ENCODE measurements at places on chromosomes 3 and 15. TPM values are rescaled to one million over a fixed set of nuclear protein-coding genes. Genes with fewer than 3 reads are reported as not detected.

DNA sequence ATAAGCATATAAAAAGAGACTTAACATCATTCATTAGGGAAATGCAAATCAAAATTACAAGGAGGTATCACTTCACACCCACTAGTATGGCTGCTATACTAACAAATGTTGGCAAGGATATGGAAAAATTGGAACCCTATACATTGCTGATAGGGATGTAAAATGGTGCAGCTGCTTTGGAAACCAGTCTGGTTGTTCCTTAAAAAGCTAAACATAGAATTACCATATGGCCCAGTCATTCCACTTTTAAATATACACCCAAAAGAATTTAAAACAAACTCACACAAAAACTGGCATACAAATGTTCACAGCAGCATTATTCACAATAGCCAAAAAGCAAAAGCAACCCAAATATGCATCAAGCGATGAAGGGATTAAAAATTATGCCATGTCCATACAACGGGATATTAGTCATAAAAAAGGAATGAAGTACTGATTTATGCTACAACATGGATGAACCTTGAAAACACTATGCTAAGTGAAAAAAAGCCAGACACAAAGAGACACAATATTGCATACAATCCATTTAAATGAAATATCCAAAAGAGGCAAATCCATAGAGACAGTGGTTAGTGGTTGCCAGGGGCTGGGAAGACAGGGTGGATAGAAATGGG lies 118.3 kb downstream of the OSBPL10 start:
- DNase-seq: no peak

- DNase-seq: no peak
Measured at GRCh38 chr3:127140501-127141460, 52.1 kb upstream of the PRR23E start.

DNA sequence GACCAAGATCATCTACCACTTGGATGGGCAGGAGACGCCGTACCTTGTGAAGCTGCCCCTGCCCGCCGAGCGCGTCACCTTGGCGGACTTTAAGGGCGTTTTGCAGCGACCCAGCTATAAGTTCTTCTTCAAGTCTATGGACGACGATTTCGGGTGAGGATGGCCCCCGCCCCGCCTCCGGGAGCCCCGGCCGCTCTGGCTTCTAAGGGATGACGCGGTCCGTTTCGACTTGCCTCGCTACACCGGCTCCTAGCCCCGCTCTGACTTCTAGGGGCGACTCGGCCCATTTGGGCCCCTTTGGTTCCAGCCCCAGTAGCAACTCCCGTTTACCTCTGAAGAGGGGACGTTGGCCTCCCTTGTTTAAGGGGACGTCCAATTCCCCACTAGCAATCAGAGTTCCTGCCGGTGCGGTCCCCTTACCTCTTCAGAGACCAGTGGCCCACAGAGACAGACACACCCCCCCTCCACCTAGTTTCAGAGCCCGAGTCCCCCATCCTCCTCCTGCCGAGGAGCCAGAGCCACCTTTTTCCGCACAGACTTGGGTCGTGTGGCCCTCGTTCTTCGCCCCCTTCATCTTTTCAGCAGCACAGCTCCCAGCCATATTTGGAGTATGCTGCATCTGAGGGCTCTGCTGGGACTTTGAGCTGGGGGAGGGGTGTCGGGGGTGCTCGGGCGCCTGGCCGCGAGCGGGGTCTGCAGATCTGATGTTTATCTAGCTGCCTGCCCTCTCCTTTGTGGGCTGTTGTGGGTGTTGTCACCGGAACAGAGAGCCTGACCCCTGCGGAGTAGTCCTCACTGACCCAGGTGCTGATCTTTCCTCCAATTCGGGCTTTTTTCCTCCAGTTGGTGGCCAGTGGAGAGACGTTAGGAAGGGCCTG lies 706 bp downstream of the DVL3 start:
- DNase-seq: peak; percentile 31

DNA sequence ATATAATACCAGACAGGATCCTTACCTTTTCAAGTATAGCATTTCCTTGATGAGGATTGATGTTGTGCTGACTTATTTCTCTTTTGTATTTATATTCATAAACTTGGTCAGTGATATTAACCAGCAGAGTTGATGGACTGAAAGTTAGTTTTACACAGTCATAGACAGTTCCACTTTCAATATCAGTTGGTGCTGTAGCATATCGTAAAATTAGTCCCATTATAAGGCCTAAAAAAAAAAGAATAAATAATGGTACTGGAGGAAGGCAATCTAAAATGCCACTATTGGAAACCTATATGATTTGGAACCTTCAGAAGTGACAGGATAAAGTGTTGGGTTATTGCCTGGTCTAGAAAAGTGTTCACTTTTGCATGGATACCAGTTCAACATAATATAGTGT lies 16.3 kb downstream of the SLC9A9 start:
- no peak for DNase-seq

GRCh38 chr3:107855710-107856109 lies 235.1 kb downstream of the CD47 start:
- DNase-seq: no peak

- no peak for DNase-seq
Measured at GRCh38 chr3:168251371-168251770, 155.6 kb upstream of the GOLIM4 start.

DNA sequence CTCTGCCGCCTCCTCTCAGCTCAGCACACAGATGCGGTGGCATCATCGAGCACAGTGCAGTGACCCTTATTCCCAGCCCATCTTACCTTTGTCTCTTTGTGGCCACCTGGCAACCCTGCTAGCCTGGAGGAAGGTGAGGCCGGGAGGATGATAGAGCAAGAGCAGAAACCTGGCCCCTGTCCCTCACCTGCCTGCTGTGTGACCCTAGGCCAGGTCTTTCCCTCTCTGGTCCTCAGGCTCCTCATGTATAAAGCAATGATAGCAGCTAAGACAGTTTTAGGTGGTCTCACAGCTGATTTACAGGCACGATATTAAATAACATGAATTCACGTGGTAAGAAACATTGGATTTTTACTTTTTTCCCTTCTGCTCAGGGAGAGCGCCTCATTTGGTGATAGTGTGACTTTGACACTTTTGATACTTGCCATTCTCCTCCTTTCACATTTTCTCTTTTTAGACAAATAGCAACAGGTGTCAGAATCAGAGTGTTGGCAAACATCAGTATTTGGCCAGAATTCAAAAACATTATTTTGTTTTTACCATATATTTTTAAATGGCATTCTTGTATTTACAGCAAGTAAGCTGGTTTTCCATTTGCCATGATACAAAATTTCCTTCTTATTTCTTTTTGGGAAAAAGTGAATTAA lies 29.5 kb upstream of the CTSH start:
- DNase-seq: no peak

DNA sequence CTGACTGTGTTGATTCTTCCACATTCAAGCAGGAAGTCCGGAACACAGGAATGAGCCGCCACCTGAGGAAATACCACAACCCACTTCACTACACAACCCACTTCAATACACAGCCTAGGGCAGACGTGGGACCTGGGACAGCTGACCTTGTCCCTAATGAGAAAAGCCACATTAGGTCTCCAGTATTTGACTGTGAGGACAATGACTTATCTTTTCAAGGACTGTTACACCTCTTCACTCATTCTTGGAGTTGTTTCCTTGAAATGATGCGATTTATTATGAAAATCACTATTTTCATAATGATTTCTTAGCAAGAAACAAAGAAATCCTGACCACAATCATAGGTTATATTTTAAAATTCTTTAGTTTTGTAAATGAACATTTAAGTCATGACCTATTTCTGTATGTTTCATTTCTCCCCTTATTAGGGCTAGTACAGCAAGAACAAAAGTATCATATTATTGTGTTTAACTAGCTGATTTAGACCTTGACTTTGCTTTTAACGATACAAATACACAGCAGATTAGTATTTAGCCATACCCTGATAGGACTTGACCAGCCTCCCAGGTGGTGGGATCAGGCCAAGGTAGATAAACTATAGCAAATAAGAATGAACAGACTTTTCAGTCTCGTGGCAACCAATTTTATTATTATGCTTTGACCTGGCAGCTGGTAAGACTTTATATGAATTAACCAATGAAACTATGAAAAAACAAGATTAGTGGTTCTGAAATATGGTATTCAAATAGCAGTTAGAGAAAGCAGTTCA lies 6.0 kb downstream of the RAB27A start:
- no peak for DNase-seq

DNA sequence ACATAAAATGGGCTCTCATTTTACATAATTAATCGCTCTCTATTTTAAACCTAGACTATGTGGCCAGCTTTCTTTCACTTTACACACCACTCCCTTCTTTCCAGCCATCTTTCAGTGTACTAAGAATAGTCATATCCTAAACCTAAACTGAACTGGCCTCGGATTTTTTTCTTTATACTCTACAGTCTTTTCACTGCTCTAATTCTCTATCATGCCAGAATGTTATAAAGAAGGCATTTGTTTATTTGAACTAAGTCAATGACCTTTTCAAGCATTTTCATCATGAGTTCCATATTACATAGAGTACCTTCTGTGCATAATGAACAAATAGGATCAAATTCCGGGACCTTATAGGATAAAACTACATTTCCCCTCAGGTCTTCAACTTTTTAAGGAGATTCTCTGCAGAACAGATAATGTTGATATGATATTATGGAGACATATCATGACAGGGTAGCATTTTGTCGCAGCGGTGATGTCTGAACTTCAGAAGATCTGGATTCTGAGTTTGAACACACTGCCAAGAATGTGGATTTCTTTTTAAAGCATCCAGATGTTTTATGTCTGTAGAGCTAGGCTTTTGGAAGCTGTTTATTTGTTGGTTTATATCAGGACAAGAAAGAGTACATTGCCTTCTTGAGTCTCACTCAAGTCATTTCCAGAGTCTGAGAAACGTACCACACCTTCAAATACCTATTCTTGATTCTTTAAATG lies 1047.3 kb downstream of the MCTP2 start:
- DNase-seq: no peak

GRCh38 chr15:48647962-48648361 lies 2.5 kb upstream of the FBN1 start:
- no peak for DNase-seq

- DNase-seq: no peak
Measured at GRCh38 chr3:158085931-158086330, 20.3 kb downstream of the SHOX2 start.

DNA sequence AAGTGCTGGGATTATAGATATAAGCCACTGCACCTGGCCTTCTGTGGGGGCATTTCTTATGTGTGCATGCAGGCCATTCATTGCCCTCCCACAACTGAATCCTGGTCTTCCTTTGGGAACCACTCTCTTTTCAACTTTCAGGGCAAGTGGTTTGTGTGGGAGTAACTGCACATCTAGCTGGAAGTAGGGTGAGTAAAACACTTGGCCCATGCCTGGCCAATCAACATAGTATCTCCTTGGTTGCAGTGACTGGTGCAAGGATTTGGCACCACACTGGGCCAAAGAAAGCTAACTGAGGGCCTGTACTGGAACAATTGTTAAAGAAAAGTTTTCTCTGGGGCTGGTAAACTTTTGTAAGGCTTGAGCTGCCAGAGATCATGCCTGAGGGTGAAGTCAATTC lies 189.2 kb upstream of the FEZF2 start:
- DNase-seq: no peak

DNA sequence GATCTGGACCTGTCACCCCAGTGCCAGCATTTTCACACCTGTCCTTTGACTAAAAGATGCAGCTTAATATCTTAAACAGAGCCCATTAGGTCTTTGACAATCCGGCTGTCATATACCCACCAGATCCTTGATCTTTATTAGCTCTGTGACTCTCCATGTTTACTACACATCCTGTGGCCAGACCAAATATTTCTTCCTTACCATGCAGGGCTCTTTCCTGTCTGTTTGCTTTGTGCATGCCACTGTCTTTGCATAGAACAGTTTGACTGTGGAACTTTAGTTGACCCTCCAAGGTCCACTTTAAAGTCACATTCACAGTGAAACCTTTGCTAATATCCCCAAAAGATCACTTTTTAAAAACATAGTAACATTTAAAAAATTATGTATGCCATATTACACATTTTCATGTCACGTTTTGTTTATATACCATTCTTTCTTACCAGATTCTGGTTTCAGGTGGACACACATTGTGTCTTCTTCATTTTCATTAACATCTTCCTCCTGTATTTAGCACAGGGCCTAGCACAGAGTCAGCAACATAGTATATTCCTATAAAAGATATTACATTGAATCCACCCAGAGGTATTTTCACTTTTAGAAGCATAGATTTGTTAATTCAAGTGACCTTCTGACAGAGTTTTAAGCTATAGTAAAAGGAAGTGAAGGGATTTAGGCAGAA lies 95.8 kb downstream of the RAP2B start:
- no peak for DNase-seq

GRCh38 chr3:19216669-19217337 lies 68.5 kb downstream of the KCNH8 start:
- peak; percentile 15 for DNase-seq

DNA sequence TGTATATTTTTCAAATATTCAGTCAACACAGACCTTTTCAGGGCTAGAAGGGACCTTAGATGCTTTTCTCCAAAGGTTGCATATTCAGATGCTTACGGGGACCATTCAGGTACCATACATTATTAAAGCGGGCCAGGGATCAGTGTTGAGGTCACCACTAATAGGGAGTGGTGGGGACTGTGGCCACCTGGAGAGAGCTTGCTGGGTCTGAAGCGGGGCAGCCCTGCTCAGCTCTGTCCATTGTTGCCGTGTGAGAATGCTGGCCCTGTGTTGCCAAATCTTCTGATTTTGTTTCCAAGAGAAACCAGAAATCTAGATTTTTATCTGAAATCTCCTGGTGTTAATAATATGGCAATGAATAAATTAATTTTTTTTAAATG lies 23.7 kb downstream of the ABHD2 start:
- no peak for DNase-seq

GRCh38 chr3:126263971-126264370 lies 83.6 kb upstream of the ALDH1L1 start:
- no peak for DNase-seq

GPR160 gene
- 1.0 TPM for polyA plus RNA-seq

NOX5 gene
- 0.37 TPM for polyA plus RNA-seq

QARS1 gene
- 369 TPM for polyA plus RNA-seq

PLSCR2 gene
- not detected for polyA plus RNA-seq

ITGA11 gene
- polyA plus RNA-seq: 1.4 TPM

TGFBR2 gene
- polyA plus RNA-seq: 81.4 TPM

LHFPL4 gene
- not detected for polyA plus RNA-seq
